HFF-Myc (cell line): ENCODE measurements at places on chromosomes 1 and 21.

DNA sequence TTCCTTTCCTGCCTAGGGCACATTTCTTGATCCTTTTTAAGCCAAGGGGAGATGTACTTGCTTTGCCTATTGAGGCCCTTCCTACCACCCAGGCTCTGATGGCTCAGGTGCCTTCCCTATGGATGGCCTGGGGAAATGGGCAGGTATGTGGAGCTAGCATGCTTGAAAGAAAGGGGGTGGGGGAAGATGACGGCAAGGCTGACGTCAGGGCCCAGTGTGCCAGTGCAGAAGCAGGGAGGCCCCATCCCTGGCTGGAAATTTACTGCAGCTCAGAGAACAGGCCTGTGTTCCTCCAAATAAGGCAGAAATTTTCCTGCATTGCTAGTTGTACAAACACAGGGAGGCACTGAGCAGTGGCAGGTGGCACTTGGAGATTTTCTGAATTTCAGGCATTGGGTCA, 453.2 kb upstream of the VAMP3 start:
- no peak for DNase-seq

DNA sequence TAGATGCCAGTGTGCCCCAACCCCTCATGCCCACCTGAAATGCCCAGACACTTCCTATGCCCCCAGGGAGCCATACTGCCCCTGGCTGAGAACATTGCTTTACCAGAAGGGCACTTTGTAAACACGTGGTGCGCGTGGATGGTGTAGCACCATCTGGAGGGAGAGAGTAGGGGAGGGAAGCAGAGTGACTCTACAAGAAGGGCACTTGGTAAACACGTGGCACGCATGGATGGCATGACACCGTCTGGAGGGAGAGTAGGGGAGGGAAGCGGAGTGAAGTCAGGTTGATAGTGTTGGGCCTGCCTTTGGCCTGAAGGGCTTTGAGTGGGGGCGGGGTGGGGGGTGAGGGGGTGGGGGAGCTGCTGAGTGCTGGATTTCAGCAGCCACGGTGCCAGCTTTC, 324.0 kb upstream of the VAMP3 start:
- DNase-seq: no peak

- DNase-seq: no peak
Measured at GRCh38 chr1:159866905-159867663, 4.6 kb upstream of the VSIG8 start.

DNA sequence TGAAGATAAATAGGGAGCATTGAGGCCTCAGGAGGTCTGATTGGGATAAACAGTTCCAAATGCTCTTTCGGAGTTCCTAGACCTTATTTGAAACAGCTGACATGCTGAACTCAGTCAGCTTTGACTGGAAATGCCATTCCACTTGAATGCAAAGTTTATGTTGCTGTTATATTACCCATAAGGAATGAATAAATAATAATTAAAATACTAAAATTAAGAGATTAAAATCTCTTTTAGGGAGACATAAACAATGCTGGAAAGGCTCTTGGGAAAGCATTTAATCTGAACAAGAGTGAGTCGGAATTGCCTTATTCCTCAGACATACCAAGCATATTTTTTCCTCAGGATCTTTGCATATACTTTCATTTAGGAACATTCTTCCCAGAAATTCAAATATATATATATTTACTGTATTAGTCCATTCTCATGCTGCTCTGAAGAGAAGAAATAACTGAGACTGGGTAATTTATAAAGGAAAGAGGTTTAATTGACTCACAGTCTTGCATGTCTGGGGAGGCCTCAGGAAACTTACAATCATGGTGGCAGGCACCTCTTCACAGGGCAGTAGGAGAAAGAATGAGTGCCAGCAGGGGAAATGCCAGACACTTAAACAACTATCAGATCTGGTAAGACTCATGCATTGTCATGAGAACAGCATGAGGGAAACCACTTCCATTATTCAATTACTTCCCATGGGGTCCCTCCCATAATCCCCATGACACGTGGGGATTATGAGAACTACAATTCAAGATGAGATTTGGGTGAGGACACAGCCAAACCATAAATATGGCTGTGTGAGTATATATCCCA, 318.2 kb upstream of the PLXNA2 start:
- no peak for DNase-seq

- no peak for DNase-seq
Measured at GRCh38 chr1:226741009-226741408, 1.9 kb upstream of the ITPKB start.
